KBM-7 (cell line): ENCODE measurements at places on chromosomes 12 and 14.

- no peak for DNase-seq
Observed at GRCh38 chr14:49897965-49898364, 5.1 kb downstream of the ARF6 start.

DNA sequence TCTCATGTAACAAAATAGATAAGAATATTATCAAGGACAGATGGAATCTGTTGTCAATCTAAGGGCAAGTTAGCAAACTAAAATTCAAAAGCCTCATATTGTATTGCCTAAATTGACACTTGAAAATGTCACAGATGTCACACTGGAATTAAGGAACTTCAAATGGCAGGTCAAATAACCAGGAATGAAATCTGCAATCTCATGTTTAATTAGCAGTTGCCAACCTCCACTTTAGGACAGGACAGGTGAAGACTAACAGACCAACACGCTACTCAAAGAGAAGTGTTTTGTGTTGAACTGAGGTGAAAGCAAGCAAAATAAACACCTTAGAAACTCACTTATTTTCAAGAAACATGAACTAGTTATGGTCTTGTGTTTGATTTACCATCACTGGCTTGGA lies 11.1 kb downstream of the KIF21A start:
- DNase-seq, result no peak

GRCh38 chr12:29581631-29582030 lies 84.1 kb upstream of the OVCH1 start:
- DNase-seq, result no peak

GRCh38 chr12:12069821-12070548 lies 754 bp upstream of the BCL2L14 start:
- no peak for DNase-seq

DNA sequence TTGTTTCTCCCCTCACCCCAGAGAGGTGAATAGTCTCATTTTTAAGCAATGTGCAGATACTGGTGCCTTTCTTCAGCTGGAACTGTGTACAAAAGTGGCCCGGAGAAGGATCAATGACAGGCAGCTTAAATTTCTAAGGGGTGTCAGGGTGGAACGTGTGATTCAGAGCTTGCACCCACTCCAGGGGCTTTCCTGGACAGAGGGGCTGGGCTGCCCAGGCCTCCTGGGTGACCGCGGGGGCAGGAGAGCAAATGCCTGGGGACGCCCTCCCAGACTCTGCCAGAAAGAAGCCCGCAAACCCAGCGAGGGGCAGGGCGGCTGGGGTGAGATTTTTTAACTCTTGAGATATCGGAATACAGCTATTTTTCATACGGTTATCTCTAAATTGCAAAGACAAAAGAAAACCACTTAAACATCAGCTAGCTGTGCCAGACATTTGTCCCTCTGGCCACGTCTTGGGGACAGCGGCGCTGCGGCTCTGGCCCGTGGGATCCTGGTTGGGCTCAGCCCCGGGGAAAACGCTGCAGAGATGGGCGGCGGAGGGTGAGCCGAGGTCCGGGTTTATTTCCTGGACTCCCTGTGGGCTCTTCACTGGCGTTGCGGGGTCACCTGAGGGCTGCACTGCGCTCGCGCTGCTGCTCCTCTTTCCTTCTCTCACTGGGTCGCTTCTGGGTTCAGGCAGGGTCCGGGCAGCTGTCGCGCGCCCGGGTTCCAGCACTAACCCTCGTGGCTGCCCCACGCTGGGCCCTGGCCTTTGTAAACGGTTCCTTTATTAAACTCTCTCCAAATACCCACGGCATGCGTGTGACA lies 35.8 kb downstream of the NFKBIA start:
- no peak for DNase-seq

DNA sequence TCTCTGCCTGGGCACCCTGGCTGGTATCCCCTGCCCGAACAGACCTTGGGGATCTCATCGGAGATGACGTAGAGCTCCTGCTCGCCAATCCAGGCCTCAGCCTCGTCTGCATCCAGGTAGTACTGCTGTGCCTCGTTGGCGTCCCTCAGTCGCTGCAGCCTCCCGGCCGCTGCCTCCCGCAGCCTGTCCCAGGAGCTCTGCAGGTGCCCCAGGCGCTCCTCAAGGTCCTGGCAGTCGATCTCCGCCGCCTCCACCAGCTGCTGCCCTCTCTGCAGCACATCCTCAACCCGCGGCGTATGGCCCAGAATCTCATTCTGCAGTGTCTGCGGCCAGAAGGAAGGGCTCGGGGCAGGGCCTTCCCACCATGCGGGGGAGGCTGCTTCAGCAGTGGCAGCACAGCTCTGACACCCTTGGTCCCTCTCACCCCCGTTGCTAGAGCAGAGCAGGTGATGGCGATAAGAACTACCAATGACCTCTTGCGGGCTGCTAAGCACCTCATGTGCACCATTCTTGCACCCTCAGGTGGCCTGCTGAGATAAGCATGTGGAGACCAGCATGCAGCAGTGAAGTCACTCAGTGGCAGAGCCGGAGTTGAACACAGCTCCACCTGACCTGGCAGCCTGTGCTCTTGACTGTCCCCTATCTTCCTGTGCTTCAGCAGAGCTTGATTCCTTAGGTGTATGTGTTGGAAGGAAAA lies 71.0 kb downstream of the PLEKHG3 start:
- no peak for DNase-seq

GRCh38 chr14:83885837-83886293 lies 1644.1 kb upstream of the FLRT2 start:
- DNase-seq, result no peak

GRCh38 chr12:51383269-51383905 lies 7.8 kb downstream of the GALNT6 start:
- peak; percentile 64 for DNase-seq

GRCh38 chr12:123264642-123265041 lies 7.0 kb downstream of the CDK2AP1 start:
- DNase-seq, result no peak

GRCh38 chr12:49878021-49878420 lies 25.7 kb downstream of the FAIM2 start:
- DNase-seq, result no peak

GRCh38 chr12:46209170-46209569 lies 59.7 kb downstream of the SLC38A1 start:
- no peak for DNase-seq

DNA sequence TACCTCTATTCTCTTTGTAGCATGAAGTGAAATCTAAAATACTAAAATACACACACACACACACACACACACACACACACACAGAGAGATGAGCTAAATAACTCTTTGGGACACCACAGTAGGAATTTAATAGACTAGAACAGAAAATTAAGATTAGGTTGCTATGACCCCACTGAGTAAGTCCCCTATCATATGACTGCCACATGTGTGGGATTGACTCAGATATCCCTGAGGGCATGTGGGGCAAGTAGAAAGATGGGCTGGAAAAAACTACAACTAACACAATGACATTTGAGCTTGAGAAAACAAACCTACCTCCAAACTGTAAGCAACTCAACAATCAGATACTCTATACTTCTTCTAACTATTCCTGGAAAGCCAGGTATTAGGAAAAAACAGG lies 27.0 kb downstream of the SLC25A21 start:
- DNase-seq, result no peak

DNA sequence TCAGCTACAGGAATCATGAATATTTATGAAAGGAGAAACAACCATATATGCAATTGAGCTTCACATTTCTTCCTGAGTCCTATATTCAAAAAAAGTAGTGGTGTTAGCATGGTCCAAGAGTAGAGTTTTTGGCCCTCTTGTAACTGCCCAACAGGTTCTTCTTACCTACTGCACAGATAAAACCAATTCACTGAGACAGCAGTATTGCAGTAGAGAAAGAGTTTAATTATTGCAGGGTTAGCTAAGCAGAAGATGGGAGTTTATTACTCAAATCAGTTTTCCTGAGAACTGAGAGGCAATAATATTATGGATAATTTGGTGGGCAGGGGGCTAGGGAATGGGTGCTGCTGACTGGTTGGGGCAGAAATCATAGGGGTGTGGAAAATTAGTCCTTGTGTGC lies 6.5 kb upstream of the CIPC start:
- DNase-seq, result no peak

GRCh38 chr14:37047226-37047625 lies 125.2 kb downstream of the SLC25A21 start:
- DNase-seq, result no peak
